M059J (cell line): ENCODE measurements at places on chromosomes 11 and 22. TPM values are rescaled to one million over a fixed set of nuclear protein-coding genes. Genes with fewer than 3 reads are reported as not detected.

GRCh38 chr11:10622108-10622507 lies 53.6 kb upstream of the LYVE1 start:
- DNase-seq = no peak

- DNase-seq = no peak
Measured at GRCh38 chr11:64021757-64022093, 14.0 kb upstream of the FLRT1 start.

DNA sequence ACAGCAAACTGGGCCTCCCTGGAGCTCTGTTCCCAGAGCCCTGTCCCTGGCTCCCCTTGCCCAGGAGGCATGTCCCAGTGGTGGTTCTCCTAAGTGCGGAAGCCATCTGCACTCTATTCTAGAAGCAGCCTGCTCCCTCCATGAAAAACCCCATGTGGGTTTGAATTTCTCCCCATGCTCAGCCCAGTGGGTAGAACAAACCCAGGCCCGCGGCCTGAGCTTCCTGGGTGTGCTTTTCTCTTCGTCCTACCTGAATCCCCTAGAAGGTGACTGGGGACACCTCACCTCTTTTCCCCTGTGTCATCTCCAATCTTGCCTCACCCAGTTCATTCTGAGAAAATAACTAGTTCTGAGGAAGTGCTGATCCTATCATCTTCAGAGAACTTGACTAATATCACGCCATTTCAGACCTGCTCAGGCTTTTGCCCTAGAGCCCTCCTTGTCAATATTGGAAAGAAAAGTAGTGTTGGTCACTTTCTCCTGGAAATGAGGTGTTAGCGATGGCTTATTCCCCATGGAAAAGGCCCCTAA lies 15.9 kb downstream of the IL10RA start:
- no peak for DNase-seq

DNA sequence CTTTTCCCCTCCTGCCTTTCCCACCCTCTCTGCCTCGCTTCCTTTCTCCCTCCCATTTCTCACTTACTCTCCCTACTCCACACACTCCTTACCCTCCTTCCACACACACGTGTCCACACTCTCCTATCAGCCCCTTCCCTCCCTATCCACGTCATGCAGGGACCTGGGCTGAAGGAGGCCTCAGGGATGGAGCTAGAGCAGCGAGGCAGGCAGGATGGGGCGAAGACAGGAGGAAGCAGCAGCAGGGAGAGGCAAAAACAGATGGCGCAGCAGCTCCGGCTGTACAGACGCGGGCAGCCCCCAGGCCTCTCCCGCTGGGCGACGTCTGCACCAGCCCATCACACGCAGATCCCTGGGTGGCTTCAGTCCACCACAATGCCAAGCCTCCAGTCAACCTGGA lies 97.9 kb downstream of the SPATA19 start:
- DNase-seq = no peak

DNA sequence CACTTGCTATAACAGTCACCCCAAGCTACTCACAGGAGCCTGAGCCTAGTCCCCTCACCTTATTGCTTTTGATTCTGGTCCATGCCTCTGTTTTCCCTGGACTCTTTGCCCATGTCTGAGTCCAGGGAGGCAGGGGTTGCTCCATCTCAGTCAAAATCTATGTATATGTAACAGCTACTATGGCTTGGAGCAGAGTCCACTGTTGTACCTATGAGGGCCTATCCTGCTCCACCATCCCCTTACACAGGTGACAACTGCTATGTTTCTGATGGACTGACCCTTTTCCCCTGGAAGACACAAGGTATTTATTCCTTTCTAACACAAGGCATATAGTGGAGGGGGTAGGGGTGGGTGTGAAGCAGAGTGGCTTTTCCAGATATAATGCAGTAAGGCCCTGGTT lies 119.6 kb downstream of the VPREB1 start:
- DNase-seq = no peak

DNA sequence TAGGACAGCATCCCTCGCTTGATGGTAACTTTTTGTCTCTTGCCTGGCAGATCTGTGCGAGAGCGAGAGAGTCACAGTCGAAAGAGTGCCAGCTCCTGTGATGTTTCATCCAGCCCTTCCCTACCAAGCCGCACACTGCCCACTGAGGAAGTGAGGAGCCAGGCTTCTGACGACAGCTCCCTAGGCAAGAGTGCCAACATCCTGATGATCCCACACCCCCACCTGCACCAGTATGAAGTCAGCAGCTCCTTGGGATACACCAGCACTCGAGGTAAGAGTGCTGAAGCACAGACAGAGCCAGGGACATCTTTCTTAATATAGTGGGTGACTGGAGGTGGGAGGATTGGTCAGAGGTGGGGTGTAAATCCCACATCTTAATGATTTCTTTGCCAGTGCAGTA lies 61.1 kb downstream of the DEPDC5 start:
- no peak for DNase-seq

The SYCE3 gene
- not detected in 2 replicates for total RNA-seq

The H19 gene
- total RNA-seq = 0.17 TPM in 1 of 2 replicates, not detected in the other

The CYB561A3 gene
- 35.5 and 39.4 TPM in 2 replicates for total RNA-seq
